Head of caudate nucleus (tissue), 42 donors: ENCODE measurements at places on chromosomes 2 and 18.

DNA sequence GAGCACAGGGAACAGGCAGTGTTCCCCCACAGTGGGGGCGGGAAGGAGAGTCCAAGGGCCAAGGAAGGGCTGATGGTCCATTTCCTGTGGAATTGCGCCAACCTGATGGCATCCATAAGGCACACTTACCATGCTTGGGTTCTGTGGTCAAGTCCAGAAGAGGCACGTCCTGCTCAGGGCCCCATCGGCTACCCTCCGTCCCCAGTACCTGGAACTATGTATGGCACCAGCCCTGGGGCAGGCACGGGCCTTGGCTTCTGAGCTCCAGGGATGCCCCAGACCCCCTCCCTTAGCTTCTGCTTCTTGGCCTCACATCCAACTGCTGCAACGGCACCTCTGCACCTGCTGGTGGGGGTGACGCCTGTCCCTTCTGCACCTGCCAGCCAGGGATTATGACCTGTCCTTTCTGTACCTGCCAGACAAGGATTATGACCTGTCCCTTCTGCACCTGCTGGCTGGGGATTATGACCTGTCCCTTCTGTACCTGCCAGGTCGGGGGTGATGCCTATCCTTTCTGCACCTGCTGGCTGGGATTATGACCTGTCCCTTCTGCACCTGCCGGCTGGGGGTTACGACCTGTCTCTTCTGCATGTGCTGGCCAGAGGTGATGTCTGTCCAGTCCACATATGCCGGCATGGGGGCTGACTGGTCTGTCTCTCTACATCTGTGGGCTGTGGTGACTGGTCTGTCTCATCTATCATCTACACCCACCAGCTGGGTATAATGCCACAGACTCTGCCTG is 45.4 kb upstream of the SNTG2 start:
- no peak for DNase-seq

- DNase-seq, result no peak
These were observed 145.7 kb downstream of the ZEB2 start for GRCh38 chr2:144374163-144374661.

- DNase-seq, result no peak
These were observed 113.0 kb downstream of the STPG4 start for GRCh38 chr2:47041891-47042684.

DNA sequence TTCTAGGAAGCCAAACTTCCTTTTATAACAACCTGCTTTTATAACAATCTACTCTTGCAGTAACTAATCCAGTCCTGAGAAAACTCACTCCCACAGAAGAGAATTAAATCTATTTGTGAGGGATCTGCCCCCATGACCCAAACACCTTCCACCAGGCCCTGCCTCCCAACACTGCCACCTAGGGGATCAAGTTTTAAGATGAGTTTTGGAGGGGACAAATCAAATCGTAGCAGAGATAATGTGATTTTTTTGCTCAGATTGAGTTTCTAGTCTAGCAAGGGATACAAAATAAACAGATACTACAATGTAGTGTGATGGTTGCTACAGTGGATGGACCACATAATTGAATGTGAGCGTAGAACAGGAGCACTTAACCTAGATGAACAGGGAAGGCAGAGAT is 52.2 kb downstream of the NCOA1 start:
- DNase-seq, result no peak

DNA sequence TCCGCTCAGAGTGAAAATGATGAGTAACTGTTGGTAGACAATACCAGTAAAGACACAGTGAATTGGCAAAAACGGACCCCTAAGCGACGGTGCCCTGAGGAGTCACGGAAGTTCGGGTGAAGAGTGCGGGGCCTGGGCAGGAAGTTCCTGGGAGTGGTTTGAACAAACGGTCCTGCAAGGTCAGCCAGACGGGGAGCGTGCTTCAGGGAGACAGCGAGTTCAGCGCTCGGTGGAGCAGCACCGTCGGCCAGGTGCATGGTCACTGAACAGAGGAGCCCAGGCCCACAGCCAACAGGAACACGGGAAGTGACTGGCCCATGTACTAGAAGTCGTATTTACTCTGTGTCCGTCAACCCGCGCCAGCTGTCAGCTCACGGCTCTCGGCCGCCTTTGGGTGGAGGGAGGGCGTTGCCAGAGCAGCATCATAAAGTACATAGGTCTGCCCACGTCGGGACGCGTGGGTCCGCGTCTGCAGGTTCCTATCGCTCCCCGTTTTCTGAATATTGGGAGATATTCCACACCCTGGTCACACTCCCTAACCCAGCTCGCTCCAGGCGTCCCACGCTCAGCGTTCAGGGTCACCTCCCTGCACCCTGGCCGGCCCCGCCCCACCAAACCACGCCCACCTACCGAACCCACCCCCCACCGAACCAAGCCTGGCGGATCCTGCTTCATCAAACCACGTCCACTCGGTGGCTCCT is 75.6 kb upstream of the UXS1 start:
- DNase-seq, result no peak

DNA sequence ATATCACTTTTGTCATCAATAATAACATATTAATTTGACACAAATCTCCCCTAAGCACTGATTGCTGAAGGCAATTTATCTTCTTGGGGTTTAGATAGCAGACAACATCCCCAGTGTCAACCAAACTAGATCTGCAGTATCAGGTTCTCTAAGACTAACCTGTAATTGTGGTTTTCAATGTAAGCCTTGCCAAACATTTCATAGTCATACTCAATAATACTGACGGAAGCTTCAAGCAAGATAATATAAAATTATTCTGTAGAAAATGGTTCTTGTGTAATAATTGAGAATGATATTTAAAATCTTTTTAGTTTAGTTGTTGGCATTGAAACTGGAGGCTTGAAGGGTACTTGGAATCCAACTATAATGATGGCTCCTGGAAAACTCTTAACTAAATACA is 186.3 kb downstream of the RIT2 start:
- no peak for DNase-seq

- DNase-seq, result no peak
These were observed 32.8 kb downstream of the NRP2 start for GRCh38 chr2:205714789-205715720.

- no peak for DNase-seq
These were observed 10.6 kb downstream of the MYO1B start for GRCh38 chr2:191255756-191256312.

- no peak for DNase-seq
These were observed 797.8 kb downstream of the CCDC85A start for GRCh38 chr2:56981554-56981953.

GRCh38 chr2:26772064-26773001 is 8.2 kb downstream of the SLC35F6 start:
- DNase-seq, result peak; percentile 71

- no peak for DNase-seq
These were observed 1.8 kb upstream of the ARID5A start for GRCh38 chr2:96534701-96535181.

DNA sequence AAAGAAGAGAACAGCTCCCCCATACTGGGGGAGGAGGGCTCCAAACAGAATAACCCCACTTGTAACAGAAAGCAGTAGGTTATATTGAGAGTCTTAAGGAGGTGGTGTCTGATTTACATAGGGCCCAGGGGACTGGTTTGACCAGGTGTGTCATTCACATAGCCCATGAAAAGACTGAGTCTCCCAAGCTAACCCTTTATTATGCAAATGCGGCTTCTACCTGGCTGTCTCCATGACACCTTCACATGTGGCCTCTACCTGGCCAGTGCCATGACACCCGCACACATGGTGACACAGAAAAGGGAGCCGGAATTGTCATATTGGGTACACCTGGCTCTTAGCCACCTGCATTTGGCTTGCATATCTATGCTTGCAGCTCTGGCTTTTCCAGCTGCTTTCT is 1057.2 kb upstream of the PIK3C3 start:
- DNase-seq, result no peak

- DNase-seq, result no peak
These were observed 118.9 kb upstream of the ARL4C start for GRCh38 chr2:234615643-234616356.

DNA sequence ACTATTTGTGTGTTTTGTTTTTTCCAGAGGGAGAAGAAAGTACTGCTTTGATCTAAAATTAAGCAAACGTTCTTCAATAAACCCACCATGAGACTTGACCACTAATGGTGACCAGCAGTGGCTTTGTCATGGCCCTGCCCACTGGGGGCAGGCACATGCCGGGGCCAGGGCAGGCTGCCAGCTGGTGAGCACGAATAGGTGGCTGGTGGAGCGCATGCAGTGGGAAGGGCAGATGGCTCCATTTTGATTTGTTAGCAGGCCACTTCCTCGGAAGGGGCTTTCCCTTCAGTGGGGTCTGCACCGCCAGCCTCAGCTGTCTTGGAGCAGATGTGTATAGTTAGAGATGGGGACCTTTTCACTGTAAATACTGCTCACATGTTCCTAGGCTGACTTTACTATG is 277.1 kb downstream of the SOX11 start:
- DNase-seq, result no peak

DNA sequence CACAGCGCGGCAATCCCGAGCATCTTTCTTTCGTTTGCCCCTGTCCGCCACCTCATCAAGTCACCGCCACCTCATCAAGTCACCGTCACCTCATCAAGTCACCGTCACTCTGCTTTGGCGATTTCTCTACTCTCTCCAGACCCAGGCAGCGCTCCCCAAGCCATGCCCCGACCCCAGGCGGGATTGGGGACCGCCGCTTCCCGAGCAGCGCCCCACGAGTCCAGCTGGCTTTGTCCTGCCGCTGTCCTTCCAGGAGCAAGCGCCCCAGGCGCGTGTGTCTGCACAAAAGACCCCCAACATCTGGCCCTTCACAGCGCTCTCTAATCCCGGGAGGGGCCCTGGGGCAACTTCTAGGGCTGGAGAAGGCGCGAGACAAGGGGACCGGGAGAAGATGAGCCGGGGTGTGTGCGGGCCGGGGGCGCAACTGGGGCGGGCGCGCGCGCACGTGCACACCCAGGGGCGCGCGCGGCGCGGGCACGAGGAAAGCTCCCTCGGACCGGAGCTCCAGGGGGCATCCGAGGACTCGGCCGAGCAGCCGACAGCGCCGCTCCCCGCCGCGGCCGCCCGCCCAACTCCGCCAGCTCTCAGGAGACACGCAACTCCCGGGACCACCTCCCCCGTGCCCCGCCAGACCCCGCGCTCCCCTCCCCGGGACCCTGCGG is 633 bp upstream of the RNF152 start:
- DNase-seq, result peak; percentile 63

DNA sequence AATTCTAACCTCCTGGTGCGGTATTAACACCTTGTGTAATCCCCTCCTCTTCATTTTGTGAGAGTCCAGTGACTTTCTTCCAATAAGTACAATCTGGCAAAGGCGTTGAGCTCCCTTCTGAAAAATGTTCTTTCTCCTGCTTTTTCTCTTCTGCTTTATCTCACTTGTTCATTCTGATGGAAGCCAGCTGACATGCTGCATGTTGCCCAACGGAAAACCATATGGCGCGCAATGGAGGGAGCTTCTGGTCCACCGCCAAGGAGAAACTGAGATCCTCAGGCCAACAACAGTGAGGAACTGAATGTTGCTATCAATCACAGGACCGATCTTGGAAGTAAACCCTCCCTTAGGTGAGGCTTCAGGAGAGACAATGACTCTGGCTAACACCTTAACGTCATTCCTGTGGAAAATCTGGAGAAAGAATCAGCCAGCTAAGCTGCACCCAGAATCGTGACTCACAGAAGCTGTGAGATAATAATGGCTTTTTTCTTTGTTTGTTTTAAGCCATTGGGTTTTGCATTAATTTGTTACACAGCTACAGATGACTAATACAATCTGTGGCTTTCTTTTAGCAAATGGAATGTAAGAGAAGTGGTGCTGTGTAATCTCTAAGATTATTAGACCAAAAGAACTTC is 1323.9 kb upstream of the DDX18 start:
- DNase-seq, result no peak

GRCh38 chr2:46803911-46804670 is 111.5 kb downstream of the MCFD2 start:
- no peak for DNase-seq

DNA sequence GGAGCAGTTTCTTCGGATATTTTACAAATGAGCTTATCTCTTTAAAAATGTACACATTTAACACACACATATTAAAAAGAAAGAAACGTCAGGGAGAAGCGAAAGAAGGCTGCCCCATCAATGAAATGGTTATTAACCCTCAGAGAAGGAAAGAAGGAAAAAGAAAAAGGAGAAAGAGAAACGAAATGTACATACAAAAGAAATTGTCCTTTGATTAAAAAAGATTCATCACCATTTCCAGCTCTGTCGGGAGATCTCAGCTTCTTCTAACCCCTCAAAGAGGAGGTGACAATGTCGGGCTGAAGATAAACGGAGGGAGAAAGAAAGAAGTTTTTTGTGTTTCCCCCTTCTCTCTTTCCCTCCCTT is 1.5 kb downstream of the IKZF2 start:
- no peak for DNase-seq

DNA sequence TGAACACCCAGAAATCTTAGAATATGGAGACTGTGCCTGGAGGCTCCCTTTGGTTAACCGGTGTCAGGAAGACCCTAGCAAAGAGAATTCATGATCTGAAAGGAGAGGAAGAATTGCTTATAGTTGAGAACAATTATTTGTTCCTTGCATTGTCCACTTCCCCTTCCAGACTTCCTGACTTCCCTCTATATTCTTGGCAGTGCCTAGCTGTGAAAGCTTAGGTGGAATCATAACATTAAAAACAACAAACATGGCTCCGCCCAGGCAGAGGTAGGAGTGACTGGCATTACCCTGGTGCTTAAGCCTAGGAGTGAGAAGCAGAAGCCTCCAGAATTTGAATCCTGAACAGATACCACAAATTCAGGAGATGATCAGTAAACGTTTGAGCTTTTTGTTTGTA is 1.9 kb downstream of the TTL start:
- DNase-seq, result no peak

DNA sequence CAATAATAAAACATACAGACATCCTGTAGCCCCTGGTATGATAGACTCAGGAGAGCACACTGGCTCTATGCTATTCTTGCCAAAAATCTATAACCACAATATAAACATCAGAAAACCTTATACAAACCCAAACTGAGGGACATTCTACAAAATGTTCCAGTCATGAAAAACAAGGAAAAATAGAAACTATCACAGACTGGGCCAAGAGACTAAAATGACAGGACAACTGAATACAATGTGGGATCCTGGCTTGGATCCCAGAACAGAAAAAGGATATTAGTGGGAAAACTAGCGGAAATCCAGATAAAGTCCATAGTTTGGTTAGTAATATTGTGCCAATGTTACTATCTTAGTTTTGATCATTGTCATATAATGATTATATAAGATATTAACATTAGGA is 29.6 kb upstream of the EPAS1 start:
- no peak for DNase-seq

DNA sequence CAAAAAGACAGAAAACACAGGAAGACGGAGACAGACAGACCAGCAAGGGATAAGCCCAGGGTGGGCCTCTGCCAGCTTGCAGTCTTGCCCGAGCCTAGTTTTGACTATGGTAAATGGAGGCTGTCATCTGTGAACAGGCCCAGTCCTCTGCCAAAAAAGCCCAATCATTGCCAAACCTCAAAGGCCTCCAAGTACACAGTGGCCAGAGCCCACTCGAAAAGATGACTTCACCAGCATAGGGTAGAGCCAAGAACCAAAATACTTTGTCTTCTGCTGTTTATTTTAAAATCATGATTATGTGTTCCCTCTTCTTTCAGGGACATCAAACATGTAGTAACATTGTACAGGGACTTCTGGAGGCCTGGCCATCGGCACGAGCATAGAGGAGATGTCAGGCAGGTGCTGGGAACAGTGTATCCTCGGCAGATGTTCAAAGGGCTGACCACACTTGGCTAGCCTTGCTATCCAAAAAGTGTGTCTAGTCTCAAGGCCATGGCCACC is 66.0 kb downstream of the TTC32 start:
- no peak for DNase-seq

- DNase-seq, result peak; percentile 9
These were observed 572 bp downstream of the RPS27A start for GRCh38 chr2:55232863-55233657.

- no peak for DNase-seq
These were observed 145.6 kb downstream of the HDAC4 start for GRCh38 chr2:239255218-239255617.
